ENCODE measurements at places on chromosomes 5 and 9.
A peak's percentile ranks its signal among the peaks of the same experiment; 100 is the strongest.

DNA sequence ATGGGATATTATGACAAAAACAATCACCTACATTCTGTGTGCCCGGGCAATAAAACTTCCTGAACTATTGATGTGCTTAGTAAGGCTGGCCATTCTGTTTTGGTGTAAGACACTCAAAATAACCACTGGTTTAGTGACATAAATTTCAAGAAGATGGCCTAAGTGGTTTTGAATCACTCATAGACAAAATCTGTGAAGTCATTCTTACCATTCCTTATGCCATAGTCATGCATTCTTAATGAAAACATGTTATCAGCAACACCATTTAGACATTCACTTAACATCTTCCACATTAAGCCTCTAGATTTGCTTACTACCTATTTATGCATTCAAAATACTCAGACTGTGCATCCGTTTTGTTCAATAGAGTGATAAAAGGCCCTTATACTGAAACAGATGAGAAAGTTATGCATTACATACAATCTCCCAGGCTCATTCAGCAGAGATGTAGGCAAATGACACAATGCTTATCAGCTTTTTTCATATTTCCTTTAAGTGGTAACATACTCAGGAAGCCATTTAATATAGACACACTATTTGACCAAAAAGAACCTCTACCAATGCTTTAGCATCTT, 848.8 kb upstream of the DMAC1 start:
- DNase-seq, result no peak

- DNase-seq, result no peak
Observed at GRCh38 chr5:61464512-61464911, 132.5 kb downstream of the ZSWIM6 start.

DNA sequence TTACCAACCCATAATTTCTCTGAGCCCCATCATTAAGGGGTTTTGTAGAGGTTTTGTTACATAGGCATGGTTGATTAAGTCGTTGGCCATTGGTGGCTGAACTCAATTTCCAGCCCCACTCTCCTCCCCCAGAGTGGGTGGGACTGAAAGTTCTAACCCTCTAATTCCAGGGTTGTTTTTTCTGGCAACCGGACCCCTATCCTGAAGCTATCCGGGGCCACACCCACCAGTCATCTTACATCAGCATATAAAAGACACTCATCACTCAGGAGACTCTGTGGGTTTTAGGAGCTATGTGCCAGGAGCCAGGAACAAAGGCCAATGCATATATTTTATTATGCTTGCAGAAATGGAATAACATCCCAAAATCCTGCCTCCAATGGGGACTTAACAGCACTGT, 186.0 kb downstream of the NXNL2 start:
- DNase-seq, result no peak

- DNase-seq, result no peak
Observed at GRCh38 chr9:133248726-133249295, 26.2 kb downstream of the ABO start.

DNA sequence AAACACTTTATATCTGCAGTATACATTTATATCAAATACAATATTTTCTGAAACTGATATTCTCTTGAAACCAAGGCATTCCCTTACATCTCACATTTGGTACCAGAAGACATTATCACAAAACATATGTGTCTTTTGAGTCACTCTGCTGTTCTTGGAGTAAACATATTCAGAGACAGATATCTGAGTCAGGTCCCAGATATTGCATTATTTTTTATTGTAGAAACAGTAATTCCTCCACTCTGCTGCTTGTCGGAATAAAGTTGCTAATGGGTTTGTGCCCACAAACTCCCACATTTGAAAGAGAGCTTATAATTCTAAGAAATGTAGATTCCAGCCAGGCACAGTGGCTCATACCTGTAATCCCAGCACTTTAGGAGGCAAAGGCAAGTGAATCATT, 261.1 kb upstream of the DAPK1 start:
- no peak for DNase-seq

- DNase-seq, result no peak
Observed at GRCh38 chr5:5332287-5332686, 90.2 kb upstream of the ICE1 start.

GRCh38 chr5:35838370-35839042, 18.2 kb upstream of the IL7R start:
- DNase-seq, result no peak

DNA sequence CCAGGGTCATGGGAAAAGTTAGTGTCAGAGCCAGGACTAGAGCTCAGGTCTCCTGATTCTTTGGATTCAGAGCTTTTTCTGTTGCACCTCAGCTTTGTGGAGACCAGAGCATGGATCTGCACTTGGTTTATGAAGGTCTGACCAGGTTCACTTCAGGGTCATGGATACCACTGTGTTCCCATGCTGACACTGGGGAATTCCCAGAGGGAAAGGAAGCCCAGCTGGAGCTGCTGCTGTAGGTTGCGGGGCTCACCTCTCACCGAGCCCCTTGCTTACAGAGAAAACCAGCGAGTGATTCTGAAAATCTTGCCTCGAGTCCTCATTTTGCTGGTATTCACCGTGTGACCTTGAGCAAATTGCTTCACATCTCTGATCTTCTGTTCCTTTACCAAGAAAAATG, 83.0 kb downstream of the RGS3 start:
- DNase-seq, result peak; percentile 6

- DNase-seq, result no peak
Observed at GRCh38 chr9:113184539-113184938, 33.7 kb downstream of the SLC31A2 start.

DNA sequence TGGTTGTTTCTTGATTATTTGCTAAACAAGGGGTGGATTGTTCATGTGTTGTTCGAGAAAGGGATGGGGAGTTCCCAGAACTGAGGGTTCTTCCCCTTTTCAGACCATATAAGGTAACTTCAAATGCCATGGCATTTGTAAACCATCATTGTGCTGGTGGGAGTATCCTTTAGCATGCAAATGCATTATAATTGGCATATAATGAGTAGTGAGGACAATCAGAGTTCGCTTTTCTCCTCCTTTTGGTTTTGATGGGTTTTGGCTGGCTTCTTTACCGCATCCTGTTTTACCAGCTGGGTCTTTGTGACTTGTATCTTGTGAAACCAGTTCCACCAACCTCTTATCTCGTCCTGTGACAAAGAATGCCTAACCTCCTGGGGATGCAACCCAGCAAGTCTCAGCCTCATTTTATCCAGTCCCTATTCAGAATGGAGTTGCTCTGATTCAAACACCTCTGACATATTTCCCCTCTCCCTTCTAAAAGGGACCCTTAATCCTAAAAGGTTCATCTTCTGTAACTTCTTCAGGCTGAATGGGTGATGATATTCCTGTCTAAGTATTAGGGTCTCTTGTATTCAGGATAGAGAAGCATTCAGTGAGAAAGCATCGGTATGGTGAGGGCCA, 8.7 kb upstream of the FBN2 start:
- no peak for DNase-seq

GRCh38 chr5:179595916-179596315, 27.6 kb downstream of the HNRNPH1 start:
- DNase-seq, result no peak

DNA sequence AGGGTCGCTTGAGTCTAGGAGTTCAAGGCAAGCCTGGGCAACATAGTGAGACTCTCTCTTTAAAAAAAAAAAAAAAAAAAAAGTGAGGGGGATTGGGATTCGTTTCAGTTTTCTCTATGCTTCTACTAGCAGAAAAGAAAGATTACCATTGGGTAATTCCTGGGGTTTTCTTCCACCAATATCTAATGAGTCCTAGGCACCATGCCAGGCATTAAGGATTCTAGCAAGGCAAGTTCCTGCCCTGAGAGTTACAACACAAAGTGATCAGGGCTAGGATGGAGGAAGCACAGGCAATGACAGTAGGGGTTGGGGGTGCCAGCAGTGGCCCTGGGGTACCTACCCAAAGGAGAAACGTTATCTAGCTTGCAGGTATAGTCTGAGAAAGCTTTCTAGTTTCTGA, 90.8 kb downstream of the PCDH1 start:
- no peak for DNase-seq

GRCh38 chr9:116137010-116137409, 16.6 kb upstream of the PAPPA start:
- DNase-seq, result no peak

DNA sequence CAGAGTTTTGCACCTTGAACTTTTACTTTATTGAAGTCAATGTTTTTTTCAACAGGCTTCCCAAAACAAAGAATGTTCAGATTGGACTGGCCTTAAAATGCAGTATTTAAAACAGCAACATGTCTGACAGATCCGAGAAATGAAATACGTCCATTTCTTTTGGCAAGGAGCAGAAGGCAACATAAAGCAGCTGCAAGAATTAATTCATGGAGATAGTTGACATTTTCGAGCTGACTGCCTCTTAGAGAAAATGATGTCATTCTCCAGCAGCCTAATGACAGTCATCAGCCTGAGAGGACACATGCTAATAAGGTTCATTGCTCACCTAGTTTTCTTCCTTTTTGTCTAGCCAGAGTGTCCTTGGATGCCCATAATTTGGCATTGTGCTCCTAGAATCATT, 232.2 kb upstream of the SEMA6A start:
- no peak for DNase-seq

GRCh38 chr5:601771-602465, 10.2 kb upstream of the CEP72 start:
- DNase-seq, result no peak

GRCh38 chr9:13244181-13244580, 35.3 kb downstream of the MPDZ start:
- no peak for DNase-seq

DNA sequence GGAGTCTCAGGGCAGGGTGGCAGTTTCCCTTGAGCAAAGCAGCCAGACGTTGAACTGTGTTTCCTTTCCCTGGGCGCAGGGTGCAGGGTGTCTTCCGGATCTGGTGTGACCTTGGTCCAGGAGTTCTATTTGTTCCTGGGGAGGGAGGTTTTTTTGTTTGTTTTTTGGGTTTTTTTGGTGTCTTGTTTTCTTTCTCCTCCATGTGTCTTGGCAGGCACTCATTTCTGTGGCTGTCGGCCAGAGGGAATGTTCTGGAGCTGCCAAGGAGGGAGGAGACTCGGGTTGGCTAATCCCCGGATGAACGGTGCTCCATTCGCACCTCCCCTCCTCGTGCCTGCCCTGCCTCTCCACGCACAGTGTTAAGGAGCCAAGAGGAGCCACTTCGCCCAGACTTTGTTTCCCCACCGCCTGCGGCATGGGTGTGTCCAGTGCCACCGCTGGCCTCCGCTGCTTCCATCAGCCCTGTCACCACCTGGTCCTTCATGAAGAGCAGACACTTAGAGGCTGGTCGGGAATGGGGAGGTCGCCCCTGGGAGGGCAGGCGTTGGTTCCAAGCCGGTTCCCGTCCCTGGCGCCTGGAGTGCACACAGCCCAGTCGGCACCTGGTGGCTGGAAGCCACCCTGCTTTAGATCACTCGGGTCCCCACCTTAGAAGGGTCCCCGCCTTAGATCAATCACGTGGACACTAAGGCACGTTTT, 3.5 kb upstream of the PHYHD1 start:
- DNase-seq, result peak; percentile 89

GRCh38 chr5:44842496-44843282, 33.9 kb downstream of the MRPS30 start:
- DNase-seq, result no peak

- DNase-seq, result no peak
Observed at GRCh38 chr5:90398726-90399125, 10.8 kb downstream of the CETN3 start.

- no peak for DNase-seq
Observed at GRCh38 chr5:125153231-125153630, 406.8 kb upstream of the ZNF608 start.

DNA sequence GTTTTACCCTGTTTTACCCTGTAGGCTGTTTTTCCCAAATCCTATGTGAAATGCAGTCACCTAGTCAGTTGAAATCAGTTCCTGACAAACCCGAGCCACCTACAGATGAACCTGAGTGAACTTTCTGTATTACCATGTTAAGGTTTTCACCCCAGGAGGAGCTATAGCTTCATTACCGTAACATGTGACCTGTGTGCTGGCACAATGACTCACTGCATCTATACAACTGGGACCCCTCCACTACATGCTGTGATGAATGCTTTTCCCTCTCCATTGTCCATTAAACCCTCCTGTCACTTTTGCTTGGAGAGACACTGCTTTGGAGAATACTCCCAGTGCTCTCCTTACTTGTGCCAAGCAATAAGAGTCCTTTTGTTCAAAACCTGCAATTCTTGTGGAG, 1974.8 kb downstream of the EFNA5 start:
- no peak for DNase-seq

DNA sequence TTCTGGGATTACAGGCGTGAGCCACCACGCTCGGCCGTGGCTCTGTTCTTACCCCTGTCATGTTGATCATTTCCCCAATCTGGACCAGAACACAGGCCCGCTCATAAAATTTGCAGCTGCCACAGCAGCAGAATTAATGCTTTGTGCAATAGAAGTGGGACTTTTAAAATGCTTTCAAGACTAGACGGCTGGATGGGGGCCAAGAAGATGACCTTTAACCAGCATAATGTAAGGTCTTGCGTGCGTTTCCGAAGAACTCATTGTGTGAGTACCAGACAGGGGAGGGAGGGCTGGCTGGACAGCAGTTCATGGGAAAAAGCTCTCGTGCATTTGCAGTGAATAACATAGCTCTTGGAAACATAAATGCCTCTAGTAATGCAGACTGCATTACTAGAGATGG, 3.5 kb upstream of the WDR38 start:
- DNase-seq, result peak; percentile 85

- DNase-seq, result peak; percentile 88
Observed at GRCh38 chr5:180784497-180785097, 18.0 kb downstream of the MGAT1 start.

- DNase-seq, result no peak
Observed at GRCh38 chr5:157732596-157733262, 1.5 kb downstream of the THG1L start.

GRCh38 chr5:118397236-118397635, 591.1 kb downstream of the DTWD2 start:
- no peak for DNase-seq

GRCh38 chr9:93596399-93596798, 20.0 kb downstream of the PHF2 start:
- peak; percentile 12 for DNase-seq

DNA sequence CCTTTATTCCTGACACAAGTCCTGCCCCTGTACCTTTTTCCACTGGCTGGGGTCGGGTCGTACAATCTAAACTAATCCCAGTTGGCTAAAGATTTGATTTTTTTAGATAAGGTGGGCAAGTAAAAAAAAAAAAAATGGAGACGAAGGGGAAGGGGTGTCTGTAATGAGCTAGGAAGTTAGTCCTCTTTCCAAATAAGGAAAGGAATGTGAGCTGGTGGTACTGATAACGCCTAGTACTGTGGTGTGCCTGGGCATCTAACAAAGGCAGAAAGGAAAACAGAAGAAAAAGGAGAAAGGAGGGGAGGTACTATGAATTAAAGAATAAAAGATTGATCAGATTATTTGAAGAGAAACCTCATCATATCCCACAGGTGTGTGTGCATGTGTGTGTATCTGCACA, 21.3 kb downstream of the PRDM9 start:
- no peak for DNase-seq

Measured in sciatic nerve (tissue), 2 donors.